Left ventricle myocardium superior (tissue), 1 donor: ENCODE measurements at places on chromosomes 12 and 14.
A peak's percentile ranks its signal among the peaks of the same experiment; 100 is the strongest.

GRCh38 chr12:131368668-131369071 lies 342.2 kb upstream of the SFSWAP start:
- no peak for DNase-seq

DNA sequence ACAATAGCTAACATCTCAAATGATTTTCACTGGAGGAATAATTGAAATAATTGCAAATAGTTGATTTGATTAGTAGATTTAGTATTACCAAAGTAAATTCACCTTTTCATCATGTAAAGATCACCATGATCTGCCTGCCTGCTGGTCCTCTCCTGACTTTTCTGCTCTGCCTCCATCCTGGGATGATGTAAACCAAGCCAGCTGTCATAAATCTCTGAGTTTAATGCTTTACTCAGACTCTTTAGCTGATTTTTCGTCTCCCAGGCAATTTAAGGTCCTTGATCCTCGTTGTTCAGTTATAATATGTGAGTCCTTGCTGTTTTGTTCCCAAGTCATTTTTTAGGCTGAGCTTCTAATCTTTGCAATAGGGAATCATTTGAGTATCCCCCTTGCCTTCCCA lies 138.0 kb downstream of the ANO4 start:
- no peak for DNase-seq

DNA sequence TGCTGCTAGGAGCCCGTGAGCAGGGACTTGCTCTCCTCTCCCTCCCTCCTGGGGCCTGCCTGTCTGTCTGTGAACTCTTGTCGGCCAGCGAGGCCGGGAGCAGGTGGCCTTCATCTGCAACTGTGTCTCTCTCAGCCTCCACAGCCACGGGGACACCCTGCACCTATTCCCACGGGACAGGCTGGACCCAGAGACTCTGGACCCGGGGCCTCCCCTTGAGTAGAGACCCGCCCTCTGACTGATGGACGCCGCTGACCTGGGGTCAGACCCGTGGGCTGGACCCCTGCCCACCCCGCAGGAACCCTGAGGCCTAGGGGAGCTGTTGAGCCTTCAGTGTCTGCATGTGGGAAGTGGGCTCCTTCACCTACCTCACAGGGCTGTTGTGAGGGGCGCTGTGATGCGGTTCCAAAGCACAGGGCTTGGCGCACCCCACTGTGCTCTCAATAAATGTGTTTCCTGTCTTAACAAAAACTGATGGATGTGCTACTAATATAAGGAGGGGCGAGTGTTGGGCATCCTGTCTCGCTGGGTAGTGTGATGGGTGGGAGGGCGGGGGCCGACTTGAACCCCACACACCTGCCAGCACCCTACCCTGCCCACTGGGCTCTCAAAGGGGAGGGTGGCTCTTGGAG lies 34.8 kb downstream of the MEG3 start:
- DNase-seq: peak; percentile 17

DNA sequence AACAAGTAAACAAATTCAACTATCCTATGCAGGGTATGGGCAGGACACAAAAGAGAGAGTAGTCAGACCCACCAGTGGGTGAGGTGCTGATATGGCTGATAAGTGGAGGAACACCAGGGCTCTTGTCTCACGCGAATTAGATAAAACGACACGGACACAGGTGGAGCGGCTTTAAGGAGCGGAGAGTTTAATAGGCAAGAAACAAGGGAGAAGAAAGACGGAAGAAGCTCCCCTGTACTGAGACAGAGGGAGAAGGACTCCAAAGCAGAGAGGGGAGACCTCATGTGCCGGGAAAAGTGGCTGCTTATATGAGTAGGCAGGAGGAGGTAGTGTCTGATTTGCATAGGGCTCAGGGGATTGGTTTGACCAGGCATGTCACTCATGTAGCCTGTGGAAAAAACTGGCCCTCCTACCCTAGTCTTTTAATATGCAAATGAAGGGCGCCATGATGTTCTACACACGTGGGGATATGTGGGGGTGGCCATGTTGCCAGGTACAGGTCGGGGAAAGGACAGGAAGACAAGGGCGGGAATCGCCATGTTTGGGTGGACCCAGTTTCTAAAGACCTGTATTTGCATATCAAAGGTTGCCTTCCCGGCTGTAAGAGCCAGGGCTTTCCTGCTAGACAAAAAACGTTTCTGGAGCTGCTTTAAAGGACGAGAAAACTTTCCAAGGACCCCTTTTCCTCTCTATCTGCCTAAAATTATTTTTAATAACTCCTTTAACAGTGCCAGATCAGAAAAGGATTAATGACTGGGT lies 28.8 kb downstream of the RPGRIP1 start:
- DNase-seq: peak; percentile 46

DNA sequence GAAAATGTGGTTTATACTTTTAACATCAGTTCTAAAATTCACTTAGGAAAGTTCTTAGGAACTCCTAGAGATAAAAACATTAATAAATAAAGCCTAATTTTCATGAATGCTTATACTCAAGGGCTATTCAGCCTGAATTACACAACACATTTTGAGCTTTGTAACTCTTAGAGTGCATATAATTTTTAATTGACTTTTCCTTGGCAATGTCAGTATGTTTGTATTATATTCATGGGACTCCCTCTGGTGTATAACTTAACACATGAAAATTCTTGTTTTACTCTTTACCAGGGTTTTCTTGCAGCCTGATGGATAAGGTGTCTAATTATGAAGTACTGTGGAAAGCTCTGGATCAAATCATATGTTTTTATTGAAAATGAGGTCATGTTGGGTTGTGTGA lies 150.6 kb upstream of the HMGA2 start:
- DNase-seq: no peak

GRCh38 chr12:1479645-1480044 lies 114.7 kb downstream of the FBXL14 start:
- DNase-seq: no peak

GRCh38 chr14:102215576-102216250 lies 76.0 kb downstream of the WDR20 start:
- DNase-seq: peak; percentile 72

DNA sequence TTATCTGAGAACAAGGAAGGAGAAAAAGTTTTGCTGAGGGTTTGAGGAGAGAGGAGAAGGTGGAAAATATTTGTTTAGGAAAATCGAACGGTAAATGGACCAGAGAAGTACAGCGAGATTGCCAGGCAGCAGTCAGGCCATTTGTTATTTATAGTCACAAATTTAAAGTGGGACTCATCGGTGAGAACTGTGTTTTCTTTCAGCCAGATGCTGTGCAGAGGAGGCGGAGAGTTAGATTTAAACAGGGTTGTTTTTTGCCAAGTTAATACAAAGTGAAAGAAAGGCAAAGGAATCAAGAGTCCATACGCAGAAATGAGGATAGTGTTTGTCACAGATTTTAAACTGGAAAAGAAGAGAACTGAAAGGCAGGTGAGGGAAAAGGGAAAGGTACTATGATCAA lies 200.6 kb upstream of the CNOT2 start:
- DNase-seq: no peak

- no peak for DNase-seq
Observed at GRCh38 chr14:106538201-106538600, 1011.8 kb downstream of the TMEM121 start.

DNA sequence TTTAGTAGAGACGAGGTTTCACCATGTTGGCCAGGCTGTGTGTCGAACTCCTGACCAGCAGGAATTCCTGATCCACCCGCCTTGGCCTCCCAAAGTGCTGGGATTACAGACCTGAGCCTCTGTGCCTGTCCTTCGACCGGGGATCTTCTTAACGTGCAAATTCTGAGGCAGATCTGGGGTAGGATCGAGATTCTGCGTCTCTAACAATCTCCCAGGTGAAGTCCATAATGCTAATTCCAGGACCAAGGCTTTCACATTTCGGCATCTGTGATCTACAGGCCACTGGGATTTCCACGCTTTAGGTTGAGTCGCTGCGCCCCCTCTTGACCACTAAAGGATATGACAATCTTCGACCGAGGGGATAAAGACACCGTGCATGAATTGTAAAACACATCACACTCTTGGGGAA lies 24.8 kb downstream of the FOS start:
- peak; percentile 55 for DNase-seq

DNA sequence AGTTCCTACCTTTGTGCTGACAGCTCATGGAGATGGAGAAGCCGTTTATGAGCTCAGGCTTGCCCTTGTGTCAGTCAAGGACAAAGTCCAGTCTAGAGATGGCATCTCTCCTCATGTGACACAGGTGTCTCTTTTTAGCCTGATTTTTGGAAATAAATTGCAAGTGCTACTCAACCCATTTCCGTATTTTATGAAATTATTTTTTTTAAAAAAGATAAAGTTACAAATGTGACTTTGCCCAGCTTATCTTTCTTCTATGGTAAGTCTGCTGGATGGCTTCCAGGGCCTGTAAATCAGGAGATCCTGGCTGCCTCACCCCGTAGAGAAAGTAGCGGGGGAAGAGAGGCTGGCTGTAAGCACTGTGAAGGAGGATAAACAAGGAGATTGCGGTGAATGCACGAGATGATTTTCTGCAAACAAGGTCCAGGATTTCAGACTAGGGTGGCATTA lies 169.7 kb downstream of the MYRFL start:
- no peak for DNase-seq

DNA sequence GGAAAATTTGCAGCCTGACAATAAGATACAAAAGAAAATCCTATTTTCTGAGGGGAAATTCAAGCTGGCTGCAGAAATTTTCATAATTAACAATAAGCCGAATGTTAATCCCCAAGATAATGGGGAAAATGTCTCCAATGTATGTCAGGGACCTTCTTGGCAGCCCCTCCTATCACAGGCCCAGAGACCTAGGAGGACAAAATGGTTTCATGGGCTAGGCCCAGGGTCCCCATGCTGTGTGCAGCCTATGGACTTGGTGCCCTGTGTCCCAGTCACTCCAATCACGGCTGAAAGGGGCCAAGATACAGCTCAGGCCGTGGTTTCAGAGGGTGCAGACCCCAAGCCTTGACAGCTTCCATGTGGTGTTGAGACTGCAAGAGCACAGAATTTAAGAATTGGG lies 11.2 kb downstream of the C12orf50 start:
- DNase-seq: no peak

GRCh38 chr12:49294086-49294803 lies 702 bp upstream of the PRPH start:
- no peak for DNase-seq

DNA sequence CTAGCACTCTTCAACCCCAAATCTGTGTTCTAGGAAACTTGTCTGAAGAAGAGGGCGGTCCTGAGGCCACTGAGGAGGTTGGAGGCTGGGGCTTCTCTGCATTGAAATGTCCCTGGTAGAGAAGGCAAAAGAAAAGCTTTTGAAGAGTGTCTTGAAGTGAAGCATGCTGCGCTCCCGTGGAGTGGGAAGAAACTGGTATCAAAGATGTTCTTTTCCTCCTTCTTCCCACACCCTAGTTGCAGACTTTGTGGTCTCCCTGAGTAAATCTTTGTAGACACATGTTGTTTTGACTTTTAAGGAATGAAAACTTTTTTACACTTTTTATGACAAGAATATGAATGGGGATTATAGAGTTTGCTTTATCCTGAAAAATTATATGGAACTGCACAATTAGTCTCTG lies 59.0 kb upstream of the ANP32D start:
- DNase-seq: no peak

DNA sequence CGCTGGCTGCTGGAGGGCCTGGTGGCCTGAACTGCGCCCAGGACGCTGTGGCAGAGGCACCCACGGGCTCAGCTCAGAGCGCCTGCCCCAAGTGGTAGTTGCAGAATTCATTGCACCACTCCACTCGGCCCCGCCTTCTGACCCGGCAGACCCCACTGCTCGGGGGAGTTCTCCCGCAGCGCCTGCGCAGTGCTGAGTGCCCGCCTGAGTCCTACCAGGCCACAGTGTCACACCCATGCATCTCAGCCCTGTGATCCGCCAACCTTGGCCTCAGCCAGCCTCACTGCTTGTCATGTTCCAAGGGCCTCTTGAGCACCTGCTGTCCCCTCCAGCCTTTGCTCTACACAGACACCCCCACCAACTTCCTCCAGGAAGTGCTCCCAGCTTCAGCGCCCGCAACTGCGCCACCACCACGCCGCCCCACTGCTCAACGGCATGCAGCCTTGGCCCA lies 12.2 kb downstream of the DEGS2 start:
- no peak for DNase-seq

- DNase-seq: peak; percentile 51
Observed at GRCh38 chr12:14284184-14284722, 81.2 kb upstream of the ATF7IP start.

DNA sequence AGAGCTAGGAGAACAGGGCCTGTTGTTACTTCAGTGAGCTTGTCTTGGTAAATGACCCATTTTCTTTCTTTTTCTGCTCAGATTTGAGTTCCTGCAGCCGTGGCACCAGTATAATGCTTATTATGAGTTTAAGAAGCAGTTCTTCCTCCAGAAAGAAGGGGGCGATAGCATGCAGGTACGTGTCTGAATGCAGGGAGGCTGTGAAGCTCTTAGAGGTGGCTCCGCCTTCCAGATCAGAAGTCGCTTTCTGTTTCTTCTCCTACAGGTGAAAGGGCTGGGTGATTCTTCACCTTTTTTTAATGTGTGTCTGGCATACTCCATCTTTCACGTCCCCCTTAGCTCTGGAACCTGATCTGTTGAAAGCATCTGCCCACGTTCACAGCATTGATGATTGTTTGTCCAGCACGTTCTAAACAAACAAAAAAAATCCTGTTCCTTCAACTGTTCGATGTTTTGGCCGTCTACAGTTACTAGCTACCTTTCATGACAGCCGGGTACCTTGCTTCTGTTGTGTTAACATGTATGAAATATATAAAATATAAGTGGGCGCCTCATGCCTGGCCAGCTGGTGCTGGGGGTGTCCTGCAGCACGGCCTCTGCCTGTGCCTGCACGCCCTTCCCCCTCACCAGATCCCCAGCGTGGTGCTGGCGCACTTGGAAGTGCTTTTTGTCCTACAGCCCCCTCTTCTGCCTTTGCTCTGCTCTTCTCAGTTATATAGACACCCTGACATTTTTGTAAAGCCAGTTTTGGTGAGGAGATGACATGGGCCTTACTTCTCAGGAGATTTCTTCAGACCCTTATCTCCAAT lies 44.6 kb downstream of the SFSWAP start:
- no peak for DNase-seq

GRCh38 chr12:1830981-1831963 lies 10.9 kb downstream of the LRTM2 start:
- peak; percentile 68 for DNase-seq

DNA sequence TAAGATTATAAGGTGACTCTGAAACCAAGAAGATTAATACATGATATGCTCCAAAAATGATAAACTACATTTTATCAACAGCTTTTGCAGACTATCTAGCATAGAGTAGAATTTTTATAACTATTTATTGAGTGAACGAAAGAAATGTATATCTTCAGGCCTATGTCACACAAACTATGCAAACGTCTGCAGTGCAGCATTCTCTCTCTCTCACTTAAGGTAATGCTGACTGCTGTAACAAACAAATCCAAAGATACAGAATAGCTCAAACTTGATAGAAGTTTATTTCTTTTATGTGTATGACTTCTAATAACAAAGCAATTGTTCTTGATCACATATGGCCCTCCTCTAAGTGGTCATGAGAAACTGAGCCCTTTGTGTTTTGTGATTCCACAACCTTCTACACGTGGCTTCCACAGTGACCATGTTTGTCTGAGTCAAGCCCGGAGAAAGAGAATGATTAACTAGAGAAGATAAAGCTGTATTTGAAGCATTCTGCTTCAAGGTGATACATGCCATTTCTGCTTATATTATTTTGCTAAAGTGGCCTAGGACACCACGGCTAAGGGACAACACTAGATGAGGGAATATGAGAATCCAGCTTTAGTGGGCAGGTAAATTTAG lies 1352.7 kb upstream of the TMEM132C start:
- no peak for DNase-seq

GRCh38 chr14:74292061-74292460 lies 10.7 kb downstream of the ABCD4 start:
- no peak for DNase-seq

- DNase-seq: no peak
Observed at GRCh38 chr14:34067587-34067986, 116.7 kb upstream of the EGLN3 start.
